ENCODE measurements at places on chromosomes 12 and 14. TPM values are rescaled to one million over a fixed set of nuclear protein-coding genes. Genes with fewer than 3 reads are reported as not detected.

- no peaks in the 10 kb centered on the region for H3K4me1 ChIP-seq
- H3K36me3 ChIP-seq: no peaks in the 10 kb centered on the region
- H3K27ac ChIP-seq: no peak overlapping the region
- DNase-seq: no peak
- no peaks in the 10 kb centered on the region for H3K27me3 ChIP-seq
- no peak overlapping the region for H3K4me3 ChIP-seq
Observed at GRCh38 chr12:17853054-17853453, 236.9 kb downstream of the RERGL start.

DNA sequence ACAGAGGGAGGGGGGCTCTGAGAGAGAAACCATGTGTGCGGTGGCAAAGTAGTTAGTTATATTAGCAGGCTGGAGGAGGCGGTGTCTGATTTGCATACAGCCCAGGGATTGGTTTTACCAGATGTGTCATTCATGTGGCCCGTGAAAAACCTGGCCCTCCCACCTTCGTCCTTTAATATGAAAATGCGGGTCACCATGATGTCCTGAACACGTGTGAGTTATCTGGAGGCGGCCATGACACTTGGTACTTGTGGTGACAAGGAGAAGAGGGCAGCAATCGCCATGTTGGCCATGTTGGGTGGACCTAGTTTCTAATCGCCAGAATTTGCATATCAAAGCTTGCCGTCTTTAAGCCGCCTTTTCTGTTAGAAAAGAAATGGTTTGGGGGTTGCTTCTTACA lies 108.8 kb downstream of the RAD51B start:
- no peak for DNase-seq
- no peaks in the 10 kb centered on the region for H3K4me1 ChIP-seq
- no peak overlapping the region for H3K4me3 ChIP-seq
- H3K36me3 ChIP-seq: peaks cover 26% of the 10 kb centered on the region
- H3K27me3 ChIP-seq: no peaks in the 10 kb centered on the region

DNA sequence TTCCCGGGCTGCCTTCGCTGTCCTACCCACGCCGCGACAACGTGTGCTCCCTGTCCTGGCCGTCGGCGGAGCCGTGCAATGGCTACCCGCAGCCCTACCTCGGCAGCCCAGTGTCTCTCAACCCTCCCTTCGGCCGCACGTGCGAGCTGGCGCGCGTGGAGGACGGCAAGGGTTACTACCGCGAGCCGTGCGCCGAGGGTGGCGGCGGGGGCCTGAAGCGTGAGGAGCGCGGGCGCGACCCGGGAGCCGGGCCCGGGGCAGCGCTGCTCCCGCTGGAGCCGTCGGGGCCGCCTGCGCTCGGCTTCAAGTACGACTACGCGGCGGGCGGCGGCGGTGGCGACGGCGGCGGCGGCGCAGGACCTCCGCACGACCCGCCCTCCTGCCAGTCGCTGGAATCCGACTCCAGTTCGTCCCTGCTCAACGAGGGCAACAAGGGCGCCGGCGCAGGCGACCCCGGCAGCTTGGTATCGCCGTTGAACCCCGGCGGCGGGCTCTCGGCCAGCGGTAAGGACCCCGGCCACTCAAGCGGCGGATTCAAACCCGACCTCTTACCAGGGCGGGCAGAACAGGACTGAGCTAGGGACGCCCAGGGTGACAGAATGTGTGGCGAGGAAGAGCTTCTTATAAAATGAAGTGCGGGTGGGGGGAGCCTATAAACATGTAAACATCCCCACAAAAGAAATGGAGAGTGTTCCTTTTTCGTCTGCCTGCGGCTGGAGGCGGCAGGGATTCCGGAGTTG lies 503 bp downstream of the HOXC12 start:
- H3K36me3 ChIP-seq: no peaks in the 10 kb centered on the region
- H3K27me3 ChIP-seq: peaks cover 94% of the 10 kb centered on the region
- no peak overlapping the region for H3K4me3 ChIP-seq
- peaks cover 3% of the 10 kb centered on the region for H3K4me1 ChIP-seq
- no peak overlapping the region for H3K27ac ChIP-seq
- no peak for DNase-seq

DNA sequence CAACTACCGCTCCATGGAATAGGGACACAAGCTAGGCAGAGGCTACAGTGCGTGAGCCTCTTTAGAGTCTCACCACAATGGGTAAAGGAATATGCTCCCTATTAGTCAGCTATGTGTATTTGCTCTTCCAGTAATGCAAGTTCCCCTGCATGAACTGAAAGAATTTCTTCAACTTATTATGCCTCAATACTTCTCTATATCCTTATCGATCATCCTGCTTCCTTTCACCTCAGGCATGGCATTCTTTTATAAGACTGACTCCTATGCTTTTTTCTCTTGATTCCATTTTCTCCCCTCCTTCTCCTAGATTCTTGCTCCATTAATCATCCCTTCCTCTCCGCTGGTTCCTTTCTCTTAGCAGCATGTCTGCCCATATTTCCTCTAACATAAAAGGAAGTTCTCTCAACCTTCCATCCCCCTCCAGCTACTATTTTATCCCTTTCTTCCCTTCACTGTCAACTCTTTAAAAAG lies 94.5 kb upstream of the CPM start:
- no peak overlapping the region for H3K4me3 ChIP-seq
- DNase-seq: no peak
- H3K27ac ChIP-seq: no peak overlapping the region
- no peaks in the 10 kb centered on the region for H3K36me3 ChIP-seq
- peaks cover 31% of the 10 kb centered on the region for H3K27me3 ChIP-seq

PMCH gene
- total RNA-seq: 9.6 TPM

OR11G2 gene
- total RNA-seq: not detected

GRCh38 chr12:121351820-121352681 lies at the start of gene ANAPC5:
Gene ANAPC5 (minus strand): TSS chr12:121352411. CDS start chr12:121352340, 71 bp downstream.
- peaks cover 6% of the 10 kb centered on the region for H3K27me3 ChIP-seq
- H3K4me1 ChIP-seq: peaks cover 38% of the 10 kb centered on the region
- peaks cover 11% of the 10 kb centered on the region for H3K36me3 ChIP-seq
- DNase-seq: peak; percentile 96
- H3K4me3 ChIP-seq: peak within 1 kb of the TSS; percentile 93

- H3K4me1 ChIP-seq: no peaks in the 10 kb centered on the region
- H3K27ac ChIP-seq: no peak overlapping the region
- peaks cover 2% of the 10 kb centered on the region for H3K27me3 ChIP-seq
- H3K4me3 ChIP-seq: no peak overlapping the region
- no peaks in the 10 kb centered on the region for H3K36me3 ChIP-seq
Observed at GRCh38 chr12:114011711-114012110, 45.6 kb upstream of the RBM19 start.

GRCh38 chr12:95972832-95973456 lies 23.2 kb downstream of the HAL start:
- H3K27ac ChIP-seq: no peak overlapping the region
- no peak overlapping the region for H3K4me3 ChIP-seq
- no peaks in the 10 kb centered on the region for H3K36me3 ChIP-seq
- no peaks in the 10 kb centered on the region for H3K4me1 ChIP-seq
- no peak for DNase-seq
- no peaks in the 10 kb centered on the region for H3K27me3 ChIP-seq

SELPLG gene
- 184 TPM for total RNA-seq

TAS2R8 gene
- not detected for total RNA-seq

OR10A7 gene
- total RNA-seq: not detected

- H3K36me3 ChIP-seq: no peaks in the 10 kb centered on the region
- no peaks in the 10 kb centered on the region for H3K27me3 ChIP-seq
Observed at GRCh38 chr12:127496255-127496654, 770.7 kb upstream of the TMEM132C start.

SYCP3 gene
- total RNA-seq: 0.93 TPM

DNA sequence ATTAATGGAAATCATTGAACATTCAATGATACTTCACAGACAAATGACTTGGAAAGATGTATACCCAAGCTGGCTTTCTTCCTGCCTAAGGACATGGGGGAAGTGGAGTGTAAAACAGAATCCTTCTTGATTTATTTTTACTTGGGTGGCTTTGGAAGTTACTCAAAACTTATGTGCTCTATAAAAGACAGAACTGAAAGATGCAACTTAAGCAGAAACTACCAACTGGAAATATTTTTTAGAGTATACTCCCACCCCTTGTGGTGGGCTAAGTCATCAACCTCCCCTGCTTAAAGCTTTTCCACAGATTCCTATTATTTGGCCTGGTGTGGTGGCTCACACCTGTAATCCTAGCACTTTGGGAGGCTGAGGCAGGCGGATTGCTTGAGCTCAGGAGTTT lies 126.0 kb upstream of the ATP2B1 start:
- H3K4me3 ChIP-seq: no peak overlapping the region
- no peak overlapping the region for H3K27ac ChIP-seq
- DNase-seq: no peak
- no peaks in the 10 kb centered on the region for H3K27me3 ChIP-seq

MYO1H gene
- total RNA-seq: not detected

DNA sequence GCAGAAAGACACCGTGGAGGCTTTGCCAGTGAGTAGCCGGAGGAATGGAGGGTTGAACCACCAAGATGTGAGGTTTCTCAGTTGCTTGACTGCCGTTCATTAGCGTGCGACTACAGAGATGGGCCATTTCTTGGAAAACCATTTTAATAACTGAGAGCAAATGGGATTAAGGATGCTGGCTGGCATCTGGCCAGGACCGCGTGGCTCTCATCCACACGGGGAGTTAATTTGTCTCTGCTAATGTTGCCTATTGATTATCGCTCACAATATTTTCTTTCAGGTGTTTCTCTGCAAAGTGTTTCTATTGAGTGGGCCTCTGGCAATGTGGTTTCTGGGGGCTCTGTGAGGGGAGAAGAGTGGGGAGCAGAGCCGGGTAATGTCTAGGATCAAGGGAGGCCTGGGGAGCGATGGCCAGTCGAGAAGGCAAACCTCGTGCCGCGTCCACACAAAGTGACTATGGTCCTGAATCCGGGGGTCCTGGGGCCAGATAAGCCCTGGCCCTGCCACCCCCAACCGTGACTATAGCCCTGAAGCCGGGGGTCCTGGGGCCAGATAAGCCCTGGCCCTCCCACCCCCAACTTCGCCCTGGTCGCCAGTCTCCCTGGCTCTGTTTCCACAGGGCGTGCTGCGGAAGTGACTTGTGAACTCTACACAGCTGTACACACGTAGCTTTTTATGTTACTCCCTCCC lies 110.6 kb downstream of the PRMT8 start:
- DNase-seq: no peak
- peaks cover 5% of the 10 kb centered on the region for H3K27me3 ChIP-seq
- no peaks in the 10 kb centered on the region for H3K4me1 ChIP-seq
- H3K36me3 ChIP-seq: no peaks in the 10 kb centered on the region
- H3K27ac ChIP-seq: no peak overlapping the region

DNA sequence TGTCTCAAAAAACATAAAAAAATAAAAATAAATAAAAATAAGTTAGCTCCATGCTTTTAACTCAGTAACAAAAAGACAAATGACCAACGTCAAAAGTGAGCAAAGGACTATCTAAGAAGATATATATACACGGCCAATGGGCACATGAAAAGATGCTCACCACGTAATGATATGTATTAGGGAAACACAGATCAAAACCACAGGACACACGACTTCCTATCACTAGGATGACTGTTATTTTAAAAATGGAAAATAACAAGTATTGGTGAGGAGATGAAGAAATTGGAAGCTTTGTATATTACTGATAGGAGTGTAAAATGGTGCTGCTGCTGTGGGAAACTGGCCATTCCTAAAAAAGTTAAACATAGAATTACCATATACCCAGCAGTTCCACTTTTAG lies 20.2 kb upstream of the P2RX7 start:
- H3K4me1 ChIP-seq: peaks cover 13% of the 10 kb centered on the region
- no peak for DNase-seq
- H3K27ac ChIP-seq: no peak overlapping the region
- H3K36me3 ChIP-seq: no peaks in the 10 kb centered on the region
- no peaks in the 10 kb centered on the region for H3K27me3 ChIP-seq

DNA sequence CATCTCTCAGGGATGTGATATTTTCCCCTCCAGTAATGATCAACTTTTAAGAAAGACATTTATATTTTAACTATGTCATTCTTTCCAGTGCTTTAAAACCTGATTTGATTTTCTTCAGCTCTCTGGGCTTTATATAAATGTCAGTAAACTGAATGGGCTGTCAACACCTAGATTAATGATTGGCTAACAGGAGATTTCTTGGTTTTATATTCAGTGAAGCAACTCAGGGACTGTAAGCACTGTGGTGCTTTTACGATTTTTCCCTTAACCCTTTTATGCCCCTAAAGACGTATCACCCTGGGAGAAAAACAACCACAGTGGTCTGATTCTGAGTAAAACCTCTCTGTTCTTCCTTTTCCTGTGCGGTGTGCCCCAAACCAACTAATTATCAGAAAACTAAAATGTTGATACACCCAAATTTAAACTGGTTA lies 38.0 kb downstream of the PTGER2 start:
- H3K27ac ChIP-seq: peak overlapping the region; percentile 92
- DNase-seq: peak; percentile 85
- H3K4me1 ChIP-seq: peaks cover 75% of the 10 kb centered on the region
- H3K4me3 ChIP-seq: peak overlapping the region; percentile 68
- H3K36me3 ChIP-seq: peaks cover 47% of the 10 kb centered on the region

NEUROD4 gene
- not detected for total RNA-seq

DNA sequence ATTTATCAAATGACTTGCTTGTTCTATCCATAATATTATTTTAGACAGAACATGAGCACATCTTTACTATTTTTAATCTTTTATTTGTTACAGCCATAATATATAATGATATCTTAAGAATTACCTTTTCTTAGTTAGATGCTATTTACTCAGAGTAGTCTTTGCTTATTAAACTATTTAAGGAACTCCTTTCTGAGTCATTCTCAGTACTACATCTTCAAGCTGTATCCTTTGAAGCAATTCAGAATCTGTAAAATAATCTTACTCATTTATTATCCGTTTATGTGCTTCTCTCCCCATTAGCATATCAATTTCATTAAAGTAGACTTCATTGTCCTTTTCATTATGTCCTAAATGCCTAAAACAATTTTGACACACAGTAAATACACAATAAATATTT lies 240.4 kb upstream of the FAR2 start:
- H3K27ac ChIP-seq: no peak overlapping the region
- no peaks in the 10 kb centered on the region for H3K27me3 ChIP-seq
- no peak for DNase-seq
- H3K4me1 ChIP-seq: no peaks in the 10 kb centered on the region

- H3K4me1 ChIP-seq: peaks cover 8% of the 10 kb centered on the region
- H3K4me3 ChIP-seq: no peak within 1 kb of the TSS
- peaks cover 90% of the 10 kb centered on the region for H3K27me3 ChIP-seq
- H3K36me3 ChIP-seq: peaks cover 5% of the 10 kb centered on the region
- peak within 1 kb of the TSS; percentile 70 for H3K27ac ChIP-seq
Observed at GRCh38 chr12:53972722-53973235, at the start of gene HOXC11. Gene HOXC11 (plus strand): TSS chr12:53973126. CDS start chr12:53973242, 116 bp downstream.

OASL gene
- 55.3 TPM for total RNA-seq

KERA gene
- total RNA-seq: not detected

DNA sequence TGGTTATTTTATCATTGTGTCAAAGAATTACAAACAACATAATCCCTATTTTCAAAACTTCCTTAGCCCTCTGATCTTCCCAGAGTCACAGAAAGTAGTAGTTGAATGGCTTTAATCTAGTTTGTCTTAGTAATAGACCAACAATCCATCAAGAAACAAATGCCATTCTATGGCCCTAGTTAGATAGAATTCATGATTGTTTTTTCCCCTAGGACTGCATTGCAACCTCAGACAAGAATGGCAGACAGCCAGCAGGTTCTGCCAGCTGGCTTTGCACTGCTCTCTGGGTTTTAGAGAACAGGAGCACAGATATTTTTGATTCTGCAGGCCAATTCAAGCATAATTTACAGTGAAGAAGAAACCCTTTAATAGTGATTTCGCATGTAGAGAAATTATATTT lies 33.8 kb downstream of the SYT1 start:
- no peak overlapping the region for H3K4me3 ChIP-seq
- no peak for DNase-seq
- no peaks in the 10 kb centered on the region for H3K27me3 ChIP-seq
- no peaks in the 10 kb centered on the region for H3K36me3 ChIP-seq
- H3K27ac ChIP-seq: no peak overlapping the region

Data from activated CD8-positive, alpha-beta memory T cell treated with anti-CD3 and anti-CD28 coated beads, Interleukin-2, amount 10 ng/mL, durations not matched to agents 7 days and 5 days (primary cell).